OCI-LY7 (cell line): ENCODE measurements at places on chromosomes 1 and 21. TPM values are rescaled to one million over a fixed set of nuclear protein-coding genes. Genes with fewer than 3 reads are reported as not detected.
A peak's percentile ranks its signal among the peaks of the same experiment; 100 is the strongest.

DNA sequence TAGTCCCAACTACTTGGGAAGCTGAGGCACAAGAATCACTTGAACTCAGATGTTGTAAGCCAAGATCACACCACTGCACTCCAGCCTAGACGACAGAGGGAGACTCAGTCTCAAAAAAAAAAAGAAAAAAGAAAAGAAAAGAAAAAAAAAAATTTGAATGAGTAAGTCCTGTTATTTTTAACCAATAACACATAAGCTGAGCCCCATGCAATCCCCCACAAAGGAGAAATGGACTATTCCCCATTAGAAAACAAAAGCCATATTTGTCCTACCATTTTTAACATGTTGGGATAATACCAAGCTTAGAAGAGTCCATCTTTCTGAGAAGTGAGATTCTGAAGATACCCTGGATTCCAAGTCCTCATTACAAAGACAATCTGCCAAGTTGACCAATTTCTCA is 32.4 kb downstream of the LTN1 start:
- no peak for DNase-seq

DNA sequence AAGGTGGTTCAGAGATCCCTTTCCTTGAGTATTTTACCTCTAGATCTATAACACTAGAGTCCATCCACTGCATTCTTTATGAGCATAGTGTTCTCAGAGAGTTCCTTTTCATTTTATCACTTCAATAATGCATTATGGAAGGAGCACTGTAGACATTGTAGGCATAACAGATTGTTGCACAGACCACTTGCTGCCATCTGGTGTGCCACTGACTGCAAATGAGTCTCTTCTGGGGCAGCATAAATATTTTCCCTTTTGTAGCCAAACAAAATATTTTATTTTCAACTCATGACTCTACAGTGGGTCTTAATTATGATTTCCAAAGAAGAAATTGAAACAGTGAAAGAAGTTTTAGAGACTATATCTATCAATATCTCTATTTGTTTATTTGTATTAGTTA is 290.4 kb downstream of the OLFM3 start:
- no peak for DNase-seq

DNA sequence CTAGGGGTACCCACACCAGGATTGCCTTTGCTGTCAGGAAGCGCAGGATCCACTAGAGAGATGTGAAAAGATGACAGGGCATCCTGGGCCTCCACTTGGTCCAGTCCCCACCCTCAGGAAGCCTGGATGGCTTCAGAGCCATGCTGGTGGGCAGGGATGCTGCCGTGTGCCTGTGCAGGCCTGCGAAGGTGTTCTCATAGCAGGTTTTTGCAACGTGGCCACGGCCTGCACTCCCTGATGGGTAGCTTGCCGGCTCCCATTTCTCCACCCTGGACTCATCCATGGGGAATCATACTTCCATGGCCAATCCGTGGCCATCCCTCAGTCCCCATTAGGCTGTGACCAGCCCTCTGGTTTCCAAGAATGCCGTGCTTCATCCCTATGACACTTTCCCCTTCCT is 34.1 kb upstream of the CNTN2 start:
- no peak for DNase-seq

- peak; percentile 87 for DNase-seq
Observed at GRCh38 chr1:74733604-74734484, 892 bp downstream of the TYW3 start.

- DNase-seq = no peak
Observed at GRCh38 chr1:187078321-187078720, 249.6 kb downstream of the PLA2G4A start.

The CYP4A11 gene
- total RNA-seq = not detected in 2 replicates

The ZNHIT6 gene
- total RNA-seq = 20.4 and 24.5 TPM in 2 replicates

The WNT2B gene
- total RNA-seq = 0.63 and 0.91 TPM in 2 replicates
